ENCODE measurements at places on chromosomes 1 and 21. TPM values are rescaled to one million over a fixed set of nuclear protein-coding genes. Genes with fewer than 3 reads are reported as not detected.

Gene OR2L5
- total RNA-seq, result not detected

DNA sequence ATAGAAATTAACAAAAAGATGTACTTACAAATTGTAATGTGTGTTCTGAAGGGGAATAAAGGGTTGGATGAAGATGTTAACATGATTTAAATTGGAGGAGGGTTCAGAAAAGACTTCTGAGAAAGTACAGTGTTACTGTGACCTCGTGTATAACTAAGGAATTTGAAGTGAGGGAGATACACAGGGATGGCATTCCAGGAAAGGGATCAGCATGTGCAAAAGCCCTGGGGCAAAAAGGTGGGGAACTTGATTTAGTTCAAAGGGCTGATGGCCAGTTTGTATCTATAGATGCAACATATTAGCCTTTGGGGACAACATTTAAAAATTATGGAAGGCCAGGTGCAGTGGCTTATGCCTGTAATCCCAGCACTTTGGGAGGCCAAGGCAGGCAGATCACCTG, 33.3 kb upstream of the DEGS1 start:
- DNase-seq, result no peak

Gene TTC22
- 2.9 TPM for total RNA-seq

Gene BMP8A
- total RNA-seq, result 0.18 TPM

Gene CKS1B
- total RNA-seq, result 126 TPM

Gene CLDN19
- not detected for total RNA-seq

- DNase-seq, result no peak
These were observed 128.4 kb downstream of the TGFB2 start for GRCh38 chr1:218473522-218473921.

- no peak for DNase-seq
These were observed 10.7 kb downstream of the DUSP23 start for GRCh38 chr1:159791461-159791860.

Data from CD8-positive, alpha-beta memory T cell (primary cell).